Activated naive CD4-positive, alpha-beta T cell treated with anti-CD3 and anti-CD28 coated beads, Interleukin-2, amount 10 ng/mL, durations not matched to agents 7 days and 5 days (primary cell): ENCODE measurements at places on chromosomes 7 and 10.

DNA sequence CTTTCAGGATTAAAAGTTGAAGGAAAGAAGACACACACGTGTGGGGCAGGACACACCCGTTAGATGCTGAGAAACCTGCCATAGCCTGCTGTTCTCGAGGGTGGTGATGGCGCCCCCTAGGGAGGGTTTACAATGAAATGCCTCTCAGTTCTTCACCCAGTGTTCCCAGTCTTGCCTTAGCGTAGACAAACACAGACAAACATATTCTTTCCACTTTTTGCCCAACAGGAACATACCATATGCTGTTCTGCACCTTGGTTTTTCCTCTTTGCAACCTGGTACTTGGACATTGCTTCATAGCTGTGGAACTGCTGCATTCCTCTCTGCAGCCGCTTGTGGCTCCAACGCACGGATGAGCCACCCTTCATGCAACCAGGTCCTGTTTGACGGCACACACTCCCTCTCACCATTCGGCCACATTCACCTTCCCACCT is 23.3 kb upstream of the HSPA12A start:
- DNase-seq = peak; percentile 70

DNA sequence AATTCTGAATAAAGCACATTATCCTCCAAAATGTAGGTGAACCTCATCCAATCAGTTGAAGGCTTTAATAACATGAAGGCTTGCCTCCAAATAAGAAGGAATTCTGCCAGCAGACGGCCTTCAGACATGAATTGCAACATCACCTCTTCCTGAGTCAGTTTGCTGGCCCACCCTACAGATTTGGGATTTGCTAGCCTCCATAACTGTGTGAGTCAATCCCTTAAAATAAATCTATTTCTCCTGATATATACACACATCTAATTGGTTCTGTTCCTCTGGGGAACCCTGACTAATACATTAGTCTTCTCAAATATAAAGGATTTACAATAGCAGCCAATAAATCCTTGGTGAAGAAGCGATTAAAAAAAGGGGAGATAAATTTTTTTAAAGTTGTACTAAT is 34.8 kb upstream of the OSBPL3 start:
- no peak for DNase-seq

DNA sequence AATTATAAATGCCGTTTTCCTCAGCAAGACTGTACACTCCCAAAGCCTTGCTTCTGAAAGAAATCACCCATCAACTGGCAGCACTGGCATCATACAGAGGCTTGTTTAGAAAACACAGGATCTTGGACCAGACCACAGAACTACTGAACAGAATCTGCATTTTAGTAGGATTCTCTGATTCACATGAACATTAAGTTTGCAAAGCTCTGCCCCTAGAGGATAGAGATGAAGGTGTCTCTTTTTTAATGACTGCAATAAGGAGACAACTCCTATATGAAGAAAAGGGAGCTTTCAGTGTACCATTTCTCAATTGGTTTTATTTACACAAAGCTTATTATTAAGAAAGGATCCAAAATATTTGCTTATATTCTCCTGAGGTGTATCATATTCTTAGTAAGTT is 172.7 kb downstream of the AGMO start:
- no peak for DNase-seq

GRCh38 chr7:98797150-98797549 is 72.7 kb downstream of the TMEM130 start:
- no peak for DNase-seq
